ENCODE measurements at places on chromosomes 7 and 10.
A peak's percentile ranks its signal among the peaks of the same experiment; 100 is the strongest.

GRCh38 chr7:28397141-28397540 lies 15.2 kb upstream of the CREB5 start:
- no peak for DNase-seq

- no peak for DNase-seq
Observed at GRCh38 chr10:95171336-95171735, 22.7 kb upstream of the ACSM6 start.

DNA sequence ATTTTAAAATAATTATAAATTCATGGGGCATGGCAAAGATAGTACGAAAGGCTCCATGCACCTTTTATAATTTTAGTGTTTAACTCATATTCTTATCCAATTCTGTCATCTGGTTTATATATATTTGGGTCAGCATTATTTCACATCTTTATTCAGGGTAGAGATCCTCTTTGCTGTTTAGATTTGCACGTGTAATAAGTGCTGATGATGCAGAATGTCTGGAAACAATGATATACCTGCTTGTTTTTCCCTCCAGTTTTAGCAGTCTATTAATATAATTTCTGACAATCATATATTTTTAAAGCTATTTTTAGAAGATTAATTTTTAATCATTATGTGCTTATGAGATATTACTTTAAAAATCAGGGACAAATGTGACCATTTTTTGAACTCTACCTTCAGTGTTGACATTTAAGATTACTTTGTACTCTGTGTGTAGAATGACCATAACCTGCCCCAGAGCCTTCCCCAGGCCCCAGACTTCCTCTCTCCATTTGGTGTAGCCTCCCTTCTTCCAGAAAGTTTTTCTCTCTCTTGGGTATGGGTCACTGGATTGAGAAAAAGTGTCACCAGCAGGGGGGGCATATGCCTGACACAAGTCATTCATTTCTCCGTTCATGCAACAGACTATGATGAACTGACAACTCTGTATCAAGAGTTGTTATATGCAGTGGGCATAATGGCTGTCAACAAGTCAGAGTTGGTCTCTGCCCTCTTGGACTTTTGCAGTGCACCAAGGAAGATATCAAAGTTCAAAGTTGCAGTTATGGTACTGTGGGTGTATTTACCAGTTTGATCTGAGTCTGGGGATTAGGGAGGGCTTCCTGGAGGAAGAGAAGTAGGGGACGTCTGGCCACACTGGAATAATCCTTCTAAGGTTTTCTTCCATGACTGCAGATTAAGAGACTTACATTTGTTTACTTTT lies 192.6 kb upstream of the CCDC6 start:
- DNase-seq = peak; percentile 22

DNA sequence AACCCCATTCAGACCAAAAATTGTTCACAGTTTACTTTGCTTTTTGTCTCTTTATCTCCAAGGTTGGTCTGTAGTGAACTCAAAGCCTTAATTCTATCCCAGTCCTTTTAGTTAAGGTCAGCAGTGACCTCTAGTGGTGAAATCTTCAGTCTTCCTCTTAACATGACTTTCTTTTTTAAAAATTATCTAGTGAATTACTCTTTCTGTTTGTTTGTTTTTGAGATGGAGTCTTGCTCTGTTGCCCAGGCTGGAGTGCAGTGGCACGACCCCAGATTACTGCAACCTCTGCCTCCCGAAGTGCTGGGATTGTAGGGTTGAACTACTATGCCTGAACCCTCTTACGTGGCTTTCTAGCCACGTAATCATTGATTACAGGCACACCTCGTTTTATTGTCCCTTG lies 25.0 kb downstream of the ZNF487 start:
- DNase-seq = peak; percentile 77

DNA sequence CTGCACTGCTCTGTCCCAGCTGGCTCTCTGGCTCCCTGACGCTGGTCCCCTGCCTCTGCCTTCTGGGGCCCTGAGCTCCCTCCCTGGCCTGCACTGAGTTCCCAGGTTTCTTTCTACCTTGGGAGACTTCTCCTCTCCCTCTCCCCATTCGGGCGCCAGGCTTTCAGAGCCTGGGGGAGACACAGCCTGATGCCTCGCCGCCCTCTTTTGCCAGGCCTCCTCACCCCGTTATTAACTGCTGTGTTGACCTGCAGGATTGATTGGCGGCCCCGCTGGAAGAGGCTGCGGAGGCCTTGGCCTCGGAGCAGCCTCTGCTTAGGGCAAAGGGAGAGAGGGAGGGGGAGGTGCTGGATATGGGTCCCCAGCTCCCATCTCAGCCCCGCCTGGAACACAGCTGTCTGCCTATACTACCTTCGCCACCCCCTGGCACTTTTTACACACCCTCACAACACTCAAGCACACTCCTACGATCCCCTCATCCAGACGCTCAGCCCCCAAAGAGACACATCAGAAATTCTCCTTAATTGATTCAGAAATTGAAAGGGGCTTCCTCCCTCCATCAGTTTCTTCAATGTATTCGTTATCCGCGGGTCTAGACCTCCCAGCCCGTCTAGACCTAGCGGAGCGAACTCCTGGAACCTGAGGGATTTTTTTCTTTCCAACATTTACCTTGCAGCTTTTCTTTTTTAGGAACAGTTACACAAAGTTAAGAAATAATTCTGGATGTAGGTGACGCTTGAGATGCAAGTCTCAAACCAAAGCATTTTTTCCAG lies 7.1 kb upstream of the PAX2 start:
- DNase-seq = no peak

DNA sequence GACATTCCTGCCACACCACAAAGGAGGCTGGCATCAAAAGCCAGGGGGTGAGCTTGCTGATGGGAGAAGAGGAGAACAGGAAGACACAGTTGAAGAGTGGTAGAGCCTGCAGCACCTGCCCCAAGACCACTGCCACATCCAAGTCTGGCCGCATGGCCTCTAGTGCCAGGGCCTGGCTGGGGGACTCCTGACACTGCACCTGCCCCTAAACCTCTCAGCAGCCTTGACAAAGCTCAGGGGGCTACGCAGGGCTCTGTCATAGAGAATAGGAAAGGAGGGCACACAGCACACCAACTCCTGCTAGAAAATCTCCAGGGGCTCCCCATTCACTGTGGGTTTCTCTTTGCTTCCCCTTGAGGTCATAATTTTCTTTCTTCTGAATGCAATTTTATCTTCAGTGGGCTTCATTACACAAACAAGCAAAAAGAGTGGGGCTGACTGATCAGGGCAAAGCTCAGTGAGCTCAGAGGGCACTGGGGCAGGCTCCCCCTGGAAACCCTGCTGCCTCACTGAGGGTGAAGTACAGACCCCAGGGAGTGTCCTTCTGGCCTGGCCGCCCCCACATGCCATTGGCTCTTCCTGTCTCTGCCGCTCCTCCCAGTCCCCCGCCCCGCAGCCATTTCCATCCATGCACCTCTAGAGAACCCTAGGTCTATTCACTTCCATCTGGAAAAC lies 37.2 kb downstream of the VOPP1 start:
- DNase-seq = no peak
